ENCODE measurements at places on chromosomes 12 and 14. TPM values are rescaled to one million over a fixed set of nuclear protein-coding genes. Genes with fewer than 3 reads are reported as not detected.

Gene KRT75
- total RNA-seq, result not detected

Gene CD163L1
- 8.7 TPM for total RNA-seq

Gene HOXC12
- total RNA-seq, result not detected

Gene GLIPR1
- total RNA-seq, result 240 TPM

Gene CCDC88C
- total RNA-seq, result 0.09 TPM

Gene FAM90A1
- total RNA-seq, result not detected

Gene BRMS1L
- total RNA-seq, result 8.3 TPM

Gene GALNT9
- not detected for total RNA-seq

Gene SLC38A4
- 12.0 TPM for total RNA-seq

Gene MEG3
- 178 TPM for total RNA-seq

Gene PCED1B
- 3.7 TPM for total RNA-seq

Gene MGST1
- total RNA-seq, result 321 TPM

Gene SELPLG
- total RNA-seq, result 9.1 TPM

Gene PGF
- total RNA-seq, result 0.87 TPM

Gene IQSEC3
- total RNA-seq, result not detected

Gene PTPN21
- 23.7 TPM for total RNA-seq

Gene HOXC6
- total RNA-seq, result 0.18 TPM

Gene GLT8D2
- total RNA-seq, result 45.5 TPM

Gene COCH
- not detected for total RNA-seq

Gene PLEKHG7
- total RNA-seq, result not detected

Gene EEF1AKMT3
- 8.1 TPM for total RNA-seq

Gene KRT2
- not detected for total RNA-seq

Gene BBOF1
- 1.8 TPM for total RNA-seq

Gene AQP6
- total RNA-seq, result not detected

Gene RAD9B
- total RNA-seq, result 1.2 TPM

Gene REC8
- total RNA-seq, result 2.9 TPM

Gene WDHD1
- 20.3 TPM for total RNA-seq

Gene PLEK2
- total RNA-seq, result 11.5 TPM

Gene HHIPL1
- 1.0 TPM for total RNA-seq

Gene MIPOL1
- total RNA-seq, result 6.3 TPM

Gene BEGAIN
- total RNA-seq, result 0.09 TPM

Gene DIO3
- total RNA-seq, result not detected

Gene ALG10
- 7.4 TPM for total RNA-seq

Gene FAM186B
- total RNA-seq, result 0.26 TPM

Gene IL26
- total RNA-seq, result not detected

Gene SLCO1C1
- not detected for total RNA-seq

Gene CATSPERB
- total RNA-seq, result not detected

Gene SMIM41
- total RNA-seq, result not detected

Gene ADSS1
- 3.7 TPM for total RNA-seq

Gene CDK17
- 27.4 TPM for total RNA-seq

Gene SIX4
- total RNA-seq, result 16.5 TPM

Gene CD69
- not detected for total RNA-seq

Gene CCDC63
- total RNA-seq, result not detected

Gene TMEM119
- total RNA-seq, result 12.6 TPM

Gene SPRYD4
- total RNA-seq, result 2.5 TPM

Gene TPH2
- total RNA-seq, result not detected

Gene GPR162
- 2.9 TPM for total RNA-seq

Gene ASB2
- total RNA-seq, result not detected

Gene TPPP2
- not detected for total RNA-seq

Gene CLEC4A
- total RNA-seq, result 0.60 TPM

Gene RTN1
- not detected for total RNA-seq

Gene REP15
- 3.2 TPM for total RNA-seq
